NCI-H2029 treated with DMSO at 0.1 percent for 48 hours (cell line): ENCODE measurements at places on chromosomes 1 and 21.
A peak's percentile ranks its signal among the peaks of the same experiment; 100 is the strongest.

GRCh38 chr1:18978706-18979105 lies 22.2 kb upstream of the IFFO2 start:
- DNase-seq: no peak

DNA sequence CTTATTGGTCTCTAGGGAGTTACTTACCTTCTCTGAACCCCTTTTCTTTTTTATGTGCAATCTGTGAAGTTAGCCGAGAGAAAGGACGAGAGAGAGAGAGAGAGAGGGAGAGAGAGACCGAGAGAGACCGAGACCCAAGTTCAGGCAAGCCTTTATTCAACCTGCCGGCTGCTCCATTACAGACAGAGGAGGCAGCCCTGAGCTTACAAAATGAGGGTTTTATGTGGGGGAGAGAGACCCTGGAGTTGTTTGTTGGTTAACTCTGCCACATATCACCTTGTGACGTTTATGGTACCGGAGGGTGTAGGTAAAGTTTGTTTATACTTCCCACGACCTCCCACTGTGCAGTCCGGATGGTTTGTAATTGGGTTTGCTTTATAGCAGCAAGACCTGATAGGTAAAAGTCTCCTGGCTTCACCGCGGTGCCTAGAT lies 1.5 kb upstream of the MCOLN3 start:
- no peak for DNase-seq

DNA sequence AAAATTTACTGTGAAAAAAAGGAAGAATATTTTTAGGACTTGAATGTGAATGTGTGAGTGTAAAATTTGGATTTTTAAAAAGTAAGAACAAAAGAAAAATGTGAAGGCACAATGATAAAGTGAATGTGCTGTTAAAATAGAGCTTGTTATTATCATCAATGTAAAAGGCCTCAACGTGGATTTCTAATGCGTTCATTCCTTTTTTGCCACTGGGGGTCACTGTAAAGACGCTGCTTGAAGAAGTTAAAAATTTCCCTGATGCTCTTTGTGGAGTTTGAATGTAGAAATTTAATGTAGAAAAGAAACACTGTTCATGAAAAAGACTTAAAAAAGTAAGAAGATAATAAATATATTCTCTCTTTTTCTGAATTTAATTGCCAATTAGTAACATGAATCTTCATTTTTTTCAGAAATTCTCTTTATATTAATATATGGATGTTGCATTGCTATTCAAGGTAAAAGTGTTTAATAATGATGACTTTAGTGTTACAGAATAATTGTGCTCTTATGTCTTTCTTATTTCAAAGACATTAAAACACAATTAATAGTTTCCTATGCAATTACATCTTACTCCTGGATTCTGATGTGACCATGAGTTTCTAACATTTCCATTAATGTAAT lies 161.5 kb downstream of the DNM3 start:
- no peak for DNase-seq

- DNase-seq: no peak
Measured at GRCh38 chr21:28423521-28424190, 569.0 kb downstream of the LTN1 start.

DNA sequence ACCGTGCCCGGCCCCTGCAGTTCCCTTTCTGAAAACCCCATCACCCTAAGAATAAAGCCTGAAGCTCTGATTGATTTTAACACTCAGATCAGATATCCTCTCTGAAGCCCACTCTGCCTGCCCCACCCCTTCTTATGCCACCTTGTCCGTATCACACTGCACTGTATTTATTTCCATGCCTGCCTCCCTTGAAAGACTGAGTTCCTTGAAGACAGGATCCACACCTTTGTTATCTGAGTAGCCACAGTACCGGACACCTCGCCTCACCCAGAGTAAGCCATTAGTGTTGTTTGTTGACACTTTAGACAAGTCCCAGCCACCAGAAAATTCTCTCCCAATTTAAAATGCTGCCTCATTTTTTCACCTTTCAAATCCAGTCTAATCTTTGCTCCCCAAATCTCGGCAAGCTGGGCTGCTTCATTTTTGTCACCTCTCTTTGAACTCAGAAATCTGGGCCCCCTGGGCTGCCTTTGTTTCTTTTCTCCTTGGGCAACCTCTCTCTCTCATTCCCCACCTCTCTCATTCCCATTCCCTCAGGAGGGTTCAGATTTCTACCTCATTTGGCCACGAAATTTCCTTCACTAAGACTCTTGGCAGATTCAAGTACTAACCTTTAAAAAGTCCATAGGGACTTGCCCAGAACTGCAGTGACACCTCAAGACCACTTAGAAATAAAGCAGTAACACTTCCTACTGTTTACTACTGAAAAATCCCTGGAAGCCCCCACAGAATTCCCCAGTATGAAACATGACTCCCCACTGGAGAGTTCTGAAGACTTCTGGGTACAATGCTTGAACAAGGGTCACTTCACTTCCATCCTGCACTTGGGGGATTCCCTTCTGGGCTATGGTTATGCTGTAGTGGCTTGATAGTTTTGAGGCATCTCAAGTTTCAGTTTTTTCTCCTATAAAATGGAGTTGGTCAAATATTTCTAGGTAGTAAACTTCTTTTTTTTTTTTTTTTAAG lies 8.7 kb upstream of the PPP1R15B start:
- DNase-seq: no peak

GRCh38 chr1:155989242-155990004 lies 11.1 kb upstream of the ARHGEF2 start:
- DNase-seq: peak; percentile 7

DNA sequence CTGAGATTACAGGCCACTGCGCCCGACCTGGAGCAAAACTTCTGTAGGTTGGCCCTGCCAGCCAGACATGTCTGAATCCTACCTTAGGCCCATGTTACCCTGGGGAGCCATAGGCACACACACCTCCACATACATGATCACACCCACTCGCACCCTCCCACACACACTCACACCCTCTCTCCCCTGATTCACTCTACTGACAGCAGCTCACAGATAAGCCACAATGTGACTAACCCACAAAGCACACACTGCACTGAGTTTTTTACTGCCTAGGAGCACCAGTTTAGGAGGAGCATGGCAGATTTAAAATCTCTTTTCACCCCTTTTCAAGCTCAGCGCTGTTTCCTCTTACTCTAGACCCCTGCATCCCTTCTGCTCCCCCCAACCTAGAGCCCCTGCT lies 41.7 kb downstream of the SLC30A1 start:
- no peak for DNase-seq

DNA sequence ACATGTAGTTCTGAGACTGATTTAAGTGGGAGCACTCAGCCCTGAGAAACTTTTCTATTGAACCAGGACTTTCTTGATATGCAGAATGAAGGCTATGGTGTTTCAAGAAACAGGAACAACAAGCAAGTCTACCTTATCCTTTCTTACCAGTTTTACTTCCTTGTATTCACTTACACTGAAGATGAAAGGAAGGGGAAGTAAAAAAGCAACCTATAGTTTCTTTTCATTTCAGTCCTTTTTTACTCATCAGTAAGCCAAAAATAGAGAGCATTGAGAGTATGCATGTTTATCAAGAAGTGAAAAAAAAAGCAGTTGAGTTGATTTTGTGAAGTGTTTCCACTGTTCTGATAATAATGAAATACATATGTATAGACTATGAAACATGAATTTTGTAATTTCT lies 1010.3 kb downstream of the AMY1C start:
- no peak for DNase-seq

DNA sequence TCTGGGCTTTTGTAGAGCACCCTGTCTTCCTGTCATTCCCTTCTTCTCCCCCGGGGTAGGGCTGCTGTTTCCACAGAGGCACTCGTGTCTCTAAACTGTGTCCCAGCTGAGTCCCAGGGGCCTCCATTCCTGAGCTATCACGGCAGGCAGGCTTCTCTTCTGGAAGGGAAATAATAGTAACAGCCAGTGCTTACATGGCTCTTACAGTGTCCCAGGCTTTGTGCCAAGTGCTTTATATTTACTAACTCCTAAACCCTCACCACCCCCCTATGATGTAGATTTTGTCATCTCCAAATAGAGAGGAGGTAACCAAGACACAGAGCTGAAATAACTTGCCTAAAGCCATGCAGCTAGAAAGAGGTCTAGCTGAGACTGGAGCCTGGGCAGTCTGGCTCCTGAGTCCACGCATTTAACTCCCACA lies 1.4 kb upstream of the CELF3 start:
- no peak for DNase-seq

- DNase-seq: no peak
Measured at GRCh38 chr1:156887317-156887716, 6.2 kb upstream of the PEAR1 start.

- no peak for DNase-seq
Measured at GRCh38 chr1:229430761-229431283, 3.1 kb downstream of the ACTA1 start.

DNA sequence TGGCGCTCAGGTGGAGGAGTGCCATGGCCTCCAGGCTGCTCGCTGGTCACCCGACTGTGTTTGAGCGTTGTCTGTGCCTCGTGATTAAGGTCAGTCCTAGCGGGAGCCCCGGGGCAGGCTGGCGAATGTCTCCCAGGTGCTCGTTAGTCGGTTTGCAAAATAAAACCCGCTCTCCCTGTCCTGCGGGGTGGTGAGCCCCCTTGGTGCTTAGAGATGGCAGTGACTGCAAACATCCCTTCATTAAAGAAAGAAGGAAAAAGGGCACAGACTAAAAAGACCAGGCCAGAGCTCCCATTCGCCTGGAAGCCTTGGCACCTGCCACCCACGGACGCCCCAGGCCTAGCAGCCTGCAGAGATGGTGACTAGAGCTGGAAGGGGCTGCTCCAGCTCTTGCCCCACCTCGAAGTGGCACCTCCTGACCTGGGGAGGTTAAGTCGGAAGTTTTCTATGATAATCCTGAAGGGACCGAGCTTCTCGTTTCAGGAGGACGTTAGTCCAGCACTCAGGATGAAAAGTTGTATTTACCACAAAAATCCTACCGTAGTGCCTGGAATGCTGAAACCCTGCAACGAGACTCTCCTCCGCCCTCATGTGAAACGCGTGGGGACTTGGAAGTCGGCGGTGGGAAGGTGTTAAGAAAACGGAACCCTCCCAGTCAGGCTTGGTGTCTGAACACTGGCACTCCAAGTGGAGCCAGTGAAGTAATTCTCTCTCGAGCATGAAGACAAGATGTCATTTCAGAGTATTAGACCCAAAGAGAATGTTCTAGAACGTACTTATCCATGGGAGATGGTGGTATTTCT lies 24.6 kb downstream of the RIPK4 start:
- no peak for DNase-seq

- no peak for DNase-seq
Measured at GRCh38 chr1:41381692-41382479, 20.7 kb downstream of the FOXO6 start.

DNA sequence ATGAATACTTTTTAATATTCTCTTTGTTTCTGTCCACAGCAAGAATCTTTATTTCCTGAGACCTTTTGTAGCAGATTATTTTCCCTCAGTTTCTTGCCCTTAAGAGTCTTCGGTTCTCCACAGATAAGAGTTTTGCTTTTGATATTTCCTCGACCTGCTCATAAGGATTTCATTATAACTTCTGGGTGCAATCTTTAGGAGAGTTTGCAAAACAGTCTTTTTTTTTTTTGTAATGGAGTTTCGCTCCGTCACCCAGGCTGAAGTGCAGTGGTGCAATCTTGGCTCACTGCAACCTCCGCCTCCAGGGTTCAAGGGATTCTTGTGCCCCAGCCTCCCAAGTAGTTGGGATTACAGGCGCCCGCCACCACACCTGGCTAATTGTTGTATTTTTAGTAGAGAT lies 10.1 kb upstream of the UBE4B start:
- no peak for DNase-seq

DNA sequence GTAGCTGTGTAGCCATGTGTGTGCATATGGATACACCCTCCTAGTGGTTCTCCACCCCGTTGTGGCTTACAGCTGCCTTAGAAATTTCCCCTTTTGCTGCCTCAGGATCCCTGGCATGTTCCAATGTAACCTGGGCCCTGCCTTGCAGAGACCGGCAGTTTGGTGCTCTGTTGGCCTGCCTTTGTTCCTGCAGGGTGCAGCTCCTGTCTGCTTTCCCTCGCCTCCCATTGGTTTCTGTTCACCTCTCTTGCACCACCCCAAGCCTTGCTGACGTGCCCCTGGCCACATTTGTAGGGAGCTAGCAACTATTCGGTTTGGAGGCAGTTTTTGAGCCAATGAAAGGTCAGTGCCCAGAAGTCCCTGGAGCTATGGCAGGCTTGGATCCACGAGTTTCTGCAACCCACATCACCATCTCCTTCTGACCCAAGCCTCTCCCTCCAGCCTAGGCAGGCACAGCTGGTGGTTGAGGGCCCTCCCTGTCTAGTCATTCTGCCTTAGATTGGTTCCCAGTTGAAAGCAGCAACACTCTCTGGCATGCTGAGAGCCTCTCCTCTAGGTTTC lies 54.9 kb downstream of the MAB21L3 start:
- DNase-seq: no peak

DNA sequence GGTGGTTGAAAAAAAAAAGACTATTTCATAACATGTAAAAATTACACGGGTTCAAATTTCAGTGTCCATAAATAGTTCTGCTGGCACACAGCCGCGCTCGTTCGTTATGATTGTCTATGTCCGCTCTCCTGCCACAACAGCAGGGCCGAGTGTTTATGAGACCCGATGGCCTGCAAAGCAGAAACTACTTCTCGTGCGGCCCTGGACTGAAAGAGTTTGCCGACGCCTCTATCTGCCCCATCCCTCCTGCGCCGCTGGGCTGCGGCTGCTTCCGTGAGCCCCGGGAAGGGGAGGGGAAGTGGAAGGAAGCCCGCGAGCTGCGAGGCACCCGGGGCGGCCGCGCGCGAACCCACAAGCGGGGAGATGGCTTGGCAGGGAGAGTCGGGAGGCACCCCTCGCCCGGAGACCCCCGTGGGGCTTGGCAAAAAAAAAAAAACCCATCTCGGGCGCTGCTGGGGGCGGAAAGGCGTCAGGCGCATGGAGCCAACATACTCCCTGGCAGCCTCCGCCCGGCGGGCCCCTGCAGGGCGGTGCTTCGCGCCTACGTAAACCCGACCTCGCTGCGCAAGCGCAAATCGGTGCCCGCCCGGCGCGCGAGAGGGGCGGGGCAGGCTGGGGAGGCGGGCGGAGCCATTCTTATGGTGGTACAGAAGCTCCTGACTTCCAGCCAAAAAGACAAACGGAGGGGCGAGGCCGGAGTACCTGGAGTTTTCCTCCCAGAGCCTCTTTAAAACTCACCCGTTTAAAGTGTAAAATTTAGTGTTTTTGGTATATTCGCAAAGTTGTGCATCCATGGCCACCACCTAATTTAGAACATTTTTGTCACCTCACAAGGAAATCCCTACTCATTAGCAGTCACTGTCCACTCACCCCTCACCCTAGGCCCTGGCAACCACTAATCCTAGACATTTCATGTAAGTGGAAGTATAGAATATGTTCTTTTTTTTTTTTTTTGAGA lies 8.3 kb downstream of the SLC27A3 start:
- peak; percentile 59 for DNase-seq

- no peak for DNase-seq
Measured at GRCh38 chr1:209021622-209022021, 561.9 kb upstream of the CAMK1G start.

DNA sequence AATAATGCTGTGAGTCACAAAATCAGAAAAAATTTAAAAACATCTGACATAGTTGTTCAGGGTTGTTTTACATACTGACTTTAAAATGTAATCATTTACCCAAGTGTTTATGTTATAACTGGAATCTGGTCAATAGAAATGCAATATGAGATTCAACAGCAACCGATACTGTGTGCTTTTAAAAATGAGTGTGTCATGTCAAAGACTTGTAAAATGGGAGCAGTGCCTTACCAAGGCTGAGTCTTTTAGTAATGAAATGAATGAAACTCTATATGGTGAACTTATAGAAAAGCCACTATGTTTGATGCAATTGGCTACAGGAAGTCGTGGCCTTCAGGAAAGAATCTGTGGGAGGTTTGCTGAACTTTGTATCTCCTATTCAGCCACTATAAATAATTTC lies 570.2 kb downstream of the DPYD start:
- DNase-seq: no peak
